Vein endothelial cell (primary cell): ENCODE measurements at places on chromosomes 11 and 22. TPM values are rescaled to one million over a fixed set of nuclear protein-coding genes. Genes with fewer than 3 reads are reported as not detected.

SLC22A6 gene
- not detected in 2 replicates for total RNA-seq

SMC1B gene
- total RNA-seq: not detected in 2 replicates

ZP1 gene
- not detected in 2 replicates for total RNA-seq

MUC2 gene
- total RNA-seq: not detected in 2 replicates

SLC29A2 gene
- total RNA-seq: 0.65 and 0.67 TPM in 2 replicates

PAMR1 gene
- 0.86 and 1.6 TPM in 2 replicates for total RNA-seq

POTEH gene
- not detected in 2 replicates for total RNA-seq

DENND6B gene
- total RNA-seq: 2.1 and 4.2 TPM in 2 replicates

ARHGAP8 gene
- 0.33 and 0.38 TPM in 2 replicates for total RNA-seq

USP47 gene
- 47.7 and 55.5 TPM in 2 replicates for total RNA-seq
